GM20000 (cell line): ENCODE measurements at places on chromosomes 7 and 10.
A peak's percentile ranks its signal among the peaks of the same experiment; 100 is the strongest.

DNA sequence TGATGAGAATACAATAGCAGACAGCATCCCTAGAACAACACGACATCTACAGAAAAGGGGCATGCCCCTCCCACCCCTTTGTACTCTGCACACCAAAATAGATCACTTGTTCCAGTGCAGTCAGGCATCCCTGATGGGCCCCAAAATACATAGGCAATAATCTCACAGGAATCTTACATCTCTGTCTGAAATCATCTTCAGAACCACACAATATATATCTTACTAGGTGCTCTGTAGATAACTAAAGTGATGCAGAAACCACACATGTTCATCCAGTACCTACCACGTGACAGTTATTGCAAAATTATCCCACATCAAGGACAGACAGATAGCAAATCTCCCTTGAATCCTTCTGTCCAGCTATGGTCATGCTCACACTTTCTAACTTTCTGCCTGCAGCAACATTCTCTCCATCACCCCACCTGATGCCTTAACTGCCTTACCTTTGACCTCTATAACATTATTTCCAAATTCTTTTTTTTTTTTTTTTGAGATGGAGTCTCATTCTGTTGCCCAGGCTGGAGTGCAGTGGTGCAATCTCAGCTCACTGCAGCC is 30.7 kb downstream of the ST8SIA6 start:
- DNase-seq: no peak

DNA sequence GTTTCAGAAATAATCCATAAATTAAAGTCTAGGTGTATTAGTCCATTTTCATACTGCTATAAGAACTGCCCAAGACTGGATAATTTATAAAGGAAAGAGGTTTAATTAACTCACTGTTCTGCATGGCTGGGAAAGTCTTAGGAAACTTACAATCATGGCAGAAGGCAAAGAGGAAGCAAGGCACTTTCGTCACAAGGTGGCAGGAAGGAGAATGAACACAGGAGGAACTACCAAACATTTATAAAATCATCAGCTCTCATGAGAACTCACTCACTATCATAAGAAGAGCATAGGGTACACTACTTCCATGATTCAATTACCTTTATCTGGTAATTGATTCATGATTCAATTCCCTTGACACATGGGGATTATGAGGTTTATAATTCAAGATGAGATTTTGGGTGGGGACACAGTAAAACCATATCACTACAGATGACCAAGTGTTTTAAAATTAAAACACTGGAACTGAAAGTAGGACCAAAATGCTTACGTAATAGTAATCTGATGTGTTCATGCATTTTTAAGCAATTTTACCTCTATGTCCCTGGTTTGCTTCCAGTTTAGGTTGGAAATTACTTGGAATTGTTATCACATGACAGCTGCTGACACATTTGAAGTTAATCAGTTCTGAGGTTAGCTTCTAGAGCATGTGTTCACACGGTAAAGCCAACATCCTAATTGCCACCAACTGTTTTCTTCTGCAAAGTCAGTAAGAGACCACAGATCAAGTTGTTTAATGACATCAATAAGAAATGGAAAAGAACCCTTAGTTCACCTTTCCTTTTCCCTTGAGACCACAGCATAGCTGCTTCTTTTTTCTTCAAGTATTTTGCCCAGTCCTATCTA is 48.4 kb upstream of the SEMA3C start:
- DNase-seq: no peak

GRCh38 chr7:42407021-42407710 is 170.2 kb upstream of the GLI3 start:
- DNase-seq: no peak

GRCh38 chr7:139777948-139778841 is at the start of gene HIPK2:
HIPK2 (minus strand) TSS chr7:139777998; CDS start chr7:139777623, 375 bp downstream.
- DNase-seq: peak; percentile 95

GRCh38 chr10:103852856-103853255 is 2.5 kb downstream of the SH3PXD2A start:
- DNase-seq: no peak

- peak; percentile 7 for DNase-seq
Observed at GRCh38 chr7:80699045-80699638, 60.7 kb downstream of the CD36 start.
